ENCODE measurements at places on chromosomes 2 and 18.

DNA sequence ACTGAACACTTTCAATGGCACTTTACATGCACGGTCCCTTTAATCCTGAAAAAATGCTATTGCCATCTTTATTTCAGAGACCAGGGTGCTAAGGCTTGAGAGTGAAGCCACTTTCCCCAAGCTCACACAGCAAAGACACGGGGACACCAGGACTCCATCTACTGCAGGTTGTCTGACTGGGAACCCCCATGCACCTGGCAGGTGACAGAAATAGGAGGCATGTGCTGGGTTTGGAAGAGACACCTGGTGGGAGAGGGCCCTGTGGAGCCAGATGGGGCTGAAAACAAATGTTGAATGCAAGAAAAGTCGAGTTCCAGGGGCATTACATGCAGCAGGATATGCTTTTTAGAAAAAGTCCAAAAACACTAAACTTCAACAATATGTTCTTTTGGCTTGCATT, 5.2 kb upstream of the EHD3 start:
- DNase-seq: no peak

DNA sequence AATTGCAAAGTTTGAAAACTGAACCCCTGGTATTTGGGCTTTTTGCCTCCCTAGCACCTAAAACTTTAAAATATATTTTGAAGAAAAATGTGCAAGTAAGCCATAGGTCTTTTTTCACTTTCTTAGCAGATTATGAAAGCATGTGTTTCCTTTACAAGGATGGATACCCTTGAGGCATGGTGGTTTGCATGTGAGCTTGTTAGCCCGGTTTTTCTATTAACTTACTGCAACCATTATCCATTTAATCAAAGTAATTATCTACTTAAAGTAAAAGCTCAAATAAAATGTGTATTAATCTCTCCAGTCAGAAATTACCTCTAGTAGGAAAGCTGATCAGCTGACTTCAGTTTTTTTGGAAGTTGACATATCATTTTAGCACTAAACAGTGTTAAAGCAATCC, 140.6 kb downstream of the EML6 start:
- DNase-seq: no peak

DNA sequence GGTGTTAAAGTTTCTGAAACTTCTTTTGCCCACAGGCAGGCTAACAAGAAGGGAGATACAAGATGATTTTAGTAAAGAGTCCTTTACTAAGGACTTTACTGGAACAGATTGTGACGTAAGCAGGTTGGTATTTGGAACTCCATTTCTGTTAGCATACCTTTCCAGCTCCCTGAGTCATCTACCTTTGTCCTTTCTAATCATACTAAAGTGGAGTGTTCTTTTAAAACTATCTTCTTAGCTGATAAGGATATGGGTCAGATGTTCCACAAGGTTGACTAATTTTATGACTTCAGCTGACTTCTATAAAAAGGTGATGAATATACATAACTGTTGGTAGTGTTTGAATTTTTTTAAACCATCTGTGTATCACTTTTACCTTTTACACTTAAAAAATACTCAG, 21.1 kb downstream of the UGP2 start:
- DNase-seq: no peak

DNA sequence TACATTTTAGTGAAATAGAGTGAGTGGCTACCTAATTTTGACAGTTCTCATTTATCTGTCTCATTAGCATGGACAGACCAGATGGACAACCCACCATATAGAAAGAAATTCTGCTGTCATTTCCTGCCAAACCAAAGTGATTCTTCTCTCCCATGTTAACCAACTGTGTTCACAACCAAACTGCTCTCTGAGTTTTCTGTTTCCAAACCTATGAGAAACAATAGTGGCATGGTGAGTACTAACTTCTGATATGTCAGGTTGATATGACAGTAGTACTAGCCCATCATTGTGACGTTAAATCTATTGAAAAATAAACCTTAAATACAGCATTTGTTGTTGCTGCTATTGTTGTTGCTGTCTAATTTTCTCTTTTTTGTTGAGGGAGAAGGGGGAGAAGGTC, 72.7 kb downstream of the IKZF2 start:
- DNase-seq: no peak

GRCh38 chr2:168210895-168211570, 36.4 kb downstream of the STK39 start:
- no peak for DNase-seq

- no peak for DNase-seq
Observed at GRCh38 chr2:238801791-238802190, 46.1 kb upstream of the TWIST2 start.

GRCh38 chr2:237732790-237733381, 65.7 kb upstream of the RBM44 start:
- DNase-seq: no peak
